ENCODE measurements at places on chromosomes 3 and 15.

- DNase-seq, result no peak
Observed at GRCh38 chr3:89113344-89113743, 5.9 kb downstream of the EPHA3 start.

- DNase-seq, result peak; percentile 40
Observed at GRCh38 chr15:76994971-76995945, at the start of gene PSTPIP1. Gene PSTPIP1, plus strand, starts transcription at chr15:76995126. Its CDS starts 448 bp downstream, at chr15:76995574.

DNA sequence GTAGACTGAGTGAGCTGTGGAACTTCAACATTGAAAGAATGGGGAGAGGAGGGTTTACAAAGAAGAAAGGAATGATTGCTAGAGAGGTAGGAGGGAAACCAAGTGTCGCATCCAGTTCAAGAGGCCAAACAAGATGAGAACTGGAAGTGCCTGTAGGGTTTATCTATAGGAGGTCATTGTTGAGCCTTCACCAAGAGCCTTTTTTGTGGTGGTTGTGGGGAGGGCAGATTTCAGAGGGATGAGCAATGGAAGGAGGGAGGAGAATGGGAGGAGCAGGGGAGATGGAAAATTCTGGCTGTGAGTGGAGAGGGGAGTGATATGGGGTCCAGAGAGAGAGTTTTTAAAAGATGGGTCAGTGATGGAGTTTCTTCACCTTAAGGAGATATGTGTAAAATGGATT lies 8.5 kb downstream of the PDIA5 start:
- no peak for DNase-seq

DNA sequence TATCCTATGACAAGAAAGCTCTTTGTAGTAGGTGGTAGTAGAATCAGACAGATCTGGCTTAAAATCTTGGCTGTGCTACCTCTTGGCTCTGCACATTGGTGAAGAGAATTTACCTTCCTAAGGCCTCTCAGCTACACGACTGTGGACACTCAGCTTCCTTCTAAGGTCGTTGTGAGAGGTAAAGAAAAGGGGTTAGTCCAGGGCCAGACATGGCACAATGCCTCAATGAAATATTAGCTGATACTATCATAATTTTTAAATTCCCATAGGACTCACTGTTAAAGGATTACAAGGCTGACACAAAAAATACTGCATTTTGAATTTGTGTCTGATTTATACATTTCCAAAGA lies 80.4 kb downstream of the IGF1R start:
- DNase-seq, result no peak

DNA sequence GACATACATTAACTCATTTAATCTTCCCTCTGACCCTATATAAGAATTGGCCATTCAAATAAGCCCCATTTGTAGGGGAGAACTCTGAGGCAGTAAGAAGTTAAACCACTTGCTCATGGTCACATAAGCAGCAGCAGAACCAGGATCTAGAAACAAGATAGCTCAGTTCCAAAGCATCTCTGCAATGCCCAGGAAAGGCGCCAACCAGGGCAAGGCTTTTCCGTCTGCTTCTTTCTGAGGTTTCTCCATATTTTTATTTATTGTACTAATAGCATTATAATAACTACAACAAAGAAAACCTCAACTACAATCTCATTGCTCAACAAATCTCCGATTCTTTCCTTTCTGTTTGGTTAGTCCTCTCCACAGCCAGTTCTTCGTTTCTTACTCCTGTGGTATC lies 4.3 kb upstream of the UBE2E2 start:
- DNase-seq, result no peak

DNA sequence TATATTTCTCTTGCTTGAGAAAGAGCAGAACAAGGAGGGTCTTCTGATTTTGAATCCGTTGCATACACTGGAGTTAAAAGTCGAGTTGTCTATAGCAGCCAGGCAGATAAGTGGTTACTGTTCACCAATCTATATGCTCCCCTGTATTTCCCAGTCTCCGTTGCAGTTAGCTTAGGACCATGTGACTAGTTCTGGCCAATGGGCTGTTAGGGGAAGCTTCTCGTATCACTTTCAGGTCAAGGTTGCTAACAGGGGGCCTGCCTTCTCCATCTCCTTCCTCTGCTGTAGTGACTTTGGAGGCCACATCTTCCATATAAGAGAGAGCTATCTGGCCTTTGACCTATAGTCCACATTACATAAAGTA lies 188.5 kb upstream of the KBTBD8 start:
- no peak for DNase-seq

DNA sequence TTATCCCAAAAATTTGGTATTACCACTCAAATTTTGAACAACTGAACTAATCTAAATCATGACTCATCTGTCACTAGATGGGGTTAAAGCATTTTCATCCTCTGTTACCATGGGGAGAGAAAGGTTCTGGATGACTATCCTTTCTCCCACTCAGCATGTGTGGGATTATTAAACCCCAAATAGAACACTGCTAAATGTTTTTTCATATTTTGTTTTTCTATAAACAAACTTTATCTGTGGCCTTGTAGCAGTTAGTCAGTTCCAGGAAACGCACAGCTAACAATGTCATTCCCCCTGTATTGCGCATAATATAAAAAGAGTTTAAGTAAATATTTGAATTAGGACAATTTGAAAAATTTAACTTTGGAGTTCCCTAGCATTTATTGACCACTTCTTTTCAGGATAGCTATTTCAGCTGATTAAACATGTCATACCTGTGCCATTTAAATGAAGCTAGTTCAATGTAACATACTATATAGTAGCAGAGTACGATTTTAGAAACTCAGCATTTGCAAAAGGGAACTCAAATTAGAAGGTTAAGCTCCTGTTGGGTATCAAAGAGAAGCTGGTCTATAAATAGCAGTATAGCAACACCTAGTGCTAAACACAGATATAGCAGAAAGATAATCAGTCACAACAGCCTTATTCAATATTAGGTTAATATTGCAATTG lies 9.2 kb upstream of the TMEM212 start:
- DNase-seq, result no peak

DNA sequence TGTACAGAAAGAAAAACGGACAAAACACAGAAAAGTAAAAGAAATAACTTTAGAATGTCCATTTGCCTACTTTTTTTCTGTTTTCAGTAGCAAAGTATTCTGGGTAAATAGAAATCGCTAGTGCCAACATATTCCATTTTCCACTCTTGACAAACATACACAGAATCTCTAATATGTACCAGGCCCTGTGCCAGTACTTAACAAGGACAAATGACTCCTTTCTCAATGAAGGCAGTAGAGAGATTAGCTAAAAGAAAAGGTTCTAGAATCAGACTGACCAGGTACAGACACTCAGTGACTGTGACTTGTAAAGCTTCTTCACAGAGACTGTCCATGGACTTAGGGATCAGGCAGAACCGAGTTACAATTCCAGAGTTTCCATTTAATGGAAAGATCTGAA lies 165.8 kb upstream of the STAC start:
- no peak for DNase-seq

GRCh38 chr3:161770484-161771386 lies 274.1 kb downstream of the OTOL1 start:
- DNase-seq, result no peak

- DNase-seq, result no peak
Observed at GRCh38 chr3:149292666-149293065, 40.8 kb downstream of the TM4SF18 start.

- DNase-seq, result no peak
Observed at GRCh38 chr15:74406992-74407705, 26.6 kb downstream of the SEMA7A start.

DNA sequence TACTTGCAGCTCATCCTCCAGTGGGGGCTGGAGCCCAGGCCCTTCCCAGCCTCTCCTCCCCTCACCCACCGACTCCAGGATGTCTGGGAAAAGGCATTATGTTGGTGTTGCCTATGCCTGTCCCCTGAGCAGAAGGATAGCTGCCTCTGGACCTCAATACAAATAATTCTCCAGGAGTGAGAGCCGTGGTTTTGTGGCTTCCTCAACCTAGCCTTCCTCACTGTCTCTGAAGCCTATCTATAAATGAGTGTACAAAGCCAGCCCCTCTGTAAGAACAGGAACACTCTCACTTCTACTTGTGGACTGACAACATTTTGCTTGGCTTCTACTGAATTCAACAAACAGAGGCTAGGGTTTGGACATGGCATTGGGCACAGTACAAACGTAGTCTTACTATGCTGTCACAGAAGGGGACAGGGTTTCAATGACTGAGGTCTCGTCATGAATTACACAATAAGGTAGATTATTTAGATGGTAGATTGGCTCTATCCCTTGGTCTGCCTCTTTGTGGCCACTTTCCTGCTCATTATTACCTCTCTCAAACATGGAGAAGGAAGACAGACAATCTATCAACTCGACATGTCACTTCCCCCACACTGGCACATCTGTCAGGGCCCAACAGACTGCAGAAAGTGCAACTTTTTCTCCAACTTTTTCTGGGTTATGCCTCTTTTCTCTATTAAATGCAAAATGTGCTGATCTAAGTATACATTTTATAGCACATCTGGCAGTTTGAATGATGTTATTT lies 82.8 kb upstream of the MEX3B start:
- DNase-seq, result no peak

- no peak for DNase-seq
Observed at GRCh38 chr3:173870976-173871375, 473.4 kb downstream of the NLGN1 start.

GRCh38 chr3:32239307-32240158 lies 1.1 kb downstream of the CMTM8 start:
- no peak for DNase-seq

DNA sequence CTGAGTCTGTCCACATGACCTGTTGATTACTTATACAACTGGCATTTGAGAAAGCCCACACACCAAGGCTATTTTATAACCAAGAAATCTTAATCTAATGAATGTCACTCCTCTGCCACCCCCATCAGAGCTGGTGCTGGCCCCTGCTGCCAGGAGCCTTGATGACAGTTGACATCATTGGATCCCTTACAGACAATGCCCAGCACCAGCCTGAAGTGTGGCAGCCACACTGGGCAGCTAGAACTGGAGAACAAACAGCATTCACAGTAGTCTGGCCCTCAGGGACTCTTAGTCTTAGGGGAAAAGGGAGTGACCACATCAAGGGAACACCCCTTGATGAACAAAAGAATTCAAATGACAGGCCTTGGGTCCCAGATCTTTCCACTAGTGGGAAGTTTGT lies 840.6 kb downstream of the EPHA3 start:
- DNase-seq, result no peak

- peak; percentile 7 for DNase-seq
Observed at GRCh38 chr15:52139599-52140462, 27.3 kb upstream of the BCL2L10 start.

DNA sequence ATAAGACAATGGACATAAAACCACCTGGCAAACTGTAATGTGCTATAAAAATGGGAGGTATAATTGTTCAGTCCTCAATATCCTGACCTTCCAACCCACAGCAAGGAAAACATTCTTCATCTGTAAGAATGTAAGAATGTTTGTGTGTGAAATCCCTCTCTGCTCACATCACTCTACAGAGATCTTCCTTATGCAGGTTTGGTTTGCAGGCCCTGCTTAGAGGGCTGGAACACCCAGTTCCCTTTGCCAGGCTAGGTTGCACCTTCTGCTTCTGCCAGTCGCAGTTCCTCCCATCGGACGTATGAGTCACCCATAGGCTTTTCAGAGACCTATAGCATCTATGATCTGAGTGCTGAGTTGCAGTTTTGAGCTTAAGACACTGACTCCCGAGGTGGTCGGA lies 24.1 kb upstream of the MINAR1 start:
- DNase-seq, result no peak

- no peak for DNase-seq
Observed at GRCh38 chr3:177062052-177062732, 135.1 kb downstream of the TBL1XR1 start.

GRCh38 chr15:76206325-76206976 lies 104.8 kb downstream of the ETFA start:
- no peak for DNase-seq

DNA sequence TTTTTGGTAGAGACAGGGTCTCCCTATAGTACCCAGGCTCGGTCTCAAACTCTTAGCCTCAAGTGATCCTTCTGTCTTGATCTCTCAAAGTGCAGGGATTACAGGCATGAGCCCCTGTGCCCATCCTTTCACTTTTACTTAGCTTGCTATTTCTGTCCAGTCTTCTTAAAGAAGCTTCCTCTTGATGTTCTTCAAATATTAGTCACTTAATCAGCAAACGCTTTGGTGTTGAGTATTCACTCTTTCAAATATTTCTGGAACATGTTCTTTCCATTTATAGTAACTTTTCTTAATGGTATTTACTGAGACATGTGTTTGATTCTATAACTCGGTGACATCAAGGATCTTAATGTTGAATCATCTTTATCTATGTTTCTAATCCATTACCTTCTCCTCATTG lies 122.1 kb downstream of the CNTN6 start:
- DNase-seq, result no peak

GRCh38 chr3:46860810-46861604 lies 2.2 kb downstream of the MYL3 start:
- DNase-seq, result no peak

DNA sequence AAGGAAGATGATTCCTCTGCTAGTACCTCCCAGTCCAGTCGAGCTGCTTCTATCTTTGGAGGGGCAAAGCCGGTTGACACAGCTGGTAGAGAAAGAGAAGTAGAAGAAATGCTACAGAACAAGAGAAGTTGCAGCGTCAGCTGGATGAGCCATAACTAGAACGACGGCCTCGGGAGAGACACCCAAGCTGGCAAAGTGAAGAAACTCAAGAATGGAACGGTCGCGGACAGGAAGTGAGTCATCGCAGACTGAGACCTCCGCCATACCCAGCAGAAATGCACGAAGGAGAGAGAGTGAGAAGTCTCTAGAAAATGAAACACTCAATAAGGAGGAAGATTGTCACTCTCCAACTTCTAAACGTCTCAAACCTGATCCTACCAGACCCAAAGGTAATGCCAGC lies 19.0 kb upstream of the PARP14 start:
- no peak for DNase-seq

DNA sequence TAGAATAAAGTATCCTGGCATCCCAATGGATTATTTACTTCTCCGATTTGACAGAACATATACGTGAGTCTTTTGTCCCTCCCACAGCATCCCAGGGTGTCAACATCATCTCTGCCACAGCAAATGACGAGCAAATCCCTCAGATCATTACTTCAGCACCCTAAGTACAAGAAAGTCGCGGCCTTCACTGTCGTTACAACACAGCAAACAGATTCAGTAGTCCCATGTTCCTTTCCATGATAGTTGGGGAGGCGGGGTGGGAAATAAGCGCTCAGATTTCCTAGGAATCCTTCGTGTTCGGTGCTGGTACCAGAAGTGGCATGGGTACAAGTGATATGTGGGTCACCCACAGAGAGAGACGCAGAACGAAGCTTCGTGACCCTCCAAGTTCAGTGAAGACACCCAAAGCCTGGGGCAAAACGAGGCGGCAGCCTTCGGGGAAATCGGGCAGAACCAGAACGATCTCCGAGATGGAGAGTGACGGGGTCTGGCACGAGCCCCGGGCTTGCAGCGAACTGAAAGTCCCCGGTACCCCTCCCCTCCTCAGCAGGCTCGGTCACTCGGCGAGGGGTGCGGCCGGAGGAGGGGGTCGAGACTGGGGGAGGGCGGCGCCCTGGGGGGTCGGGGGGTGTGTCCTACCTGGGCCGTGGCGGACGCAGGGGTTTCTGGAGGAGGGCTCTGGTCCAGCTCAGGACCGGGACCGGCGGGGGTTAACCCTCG lies 619 bp downstream of the TTBK2 start:
- no peak for DNase-seq

GRCh38 chr3:120424506-120424905 lies 26.3 kb downstream of the FSTL1 start:
- no peak for DNase-seq

GRCh38 chr3:157123621-157124020 lies 36.3 kb downstream of the CCNL1 start:
- no peak for DNase-seq

- no peak for DNase-seq
Observed at GRCh38 chr3:16088496-16088895, 86.0 kb upstream of the GALNT15 start.

- no peak for DNase-seq
Observed at GRCh38 chr15:84937144-84937543, 44.5 kb upstream of the PDE8A start.

Measured in stimulated activated CD4-positive, alpha-beta T cell treated with anti-CD3 and anti-CD28 coated beads, TNF-alpha, amount 100 ng/mL, for 1 hour (primary cell).